Omental fat pad (tissue), 4 donors: ENCODE measurements at places on chromosomes 4 and X. TPM values are rescaled to one million over a fixed set of nuclear protein-coding genes. Genes with fewer than 3 reads are reported as not detected.

ADAM29 gene
- not detected for total RNA-seq

MAOA gene
- 477 TPM for total RNA-seq

MAGEA10 gene
- total RNA-seq, result not detected

NEK1 gene
- total RNA-seq, result 7.0 TPM

VCX gene
- total RNA-seq, result not detected

NEUROG2 gene
- total RNA-seq, result not detected

HTR2C gene
- not detected for total RNA-seq

GPRASP1 gene
- total RNA-seq, result 4.1 TPM

TLR3 gene
- total RNA-seq, result 22.7 TPM

FAM241A gene
- total RNA-seq, result 16.6 TPM

PAGE4 gene
- not detected for total RNA-seq

ARL13A gene
- total RNA-seq, result not detected

MAGEB1 gene
- not detected for total RNA-seq
